ENCODE measurements at places on chromosomes 3 and 15. TPM values are rescaled to one million over a fixed set of nuclear protein-coding genes. Genes with fewer than 3 reads are reported as not detected.

GRCh38 chr15:48722764-48723661, 77.5 kb upstream of the FBN1 start:
- ATAC-seq = no peak

Gene MESP2
- total RNA-seq = not detected

- ATAC-seq = no peak
Measured at GRCh38 chr3:126436826-126437717, 38.6 kb downstream of the ZXDC start.

- no peak for ATAC-seq
Measured at GRCh38 chr3:170507063-170507462, 78.8 kb downstream of the SLC7A14 start.

Gene GXYLT2
- 7.7 TPM for total RNA-seq

DNA sequence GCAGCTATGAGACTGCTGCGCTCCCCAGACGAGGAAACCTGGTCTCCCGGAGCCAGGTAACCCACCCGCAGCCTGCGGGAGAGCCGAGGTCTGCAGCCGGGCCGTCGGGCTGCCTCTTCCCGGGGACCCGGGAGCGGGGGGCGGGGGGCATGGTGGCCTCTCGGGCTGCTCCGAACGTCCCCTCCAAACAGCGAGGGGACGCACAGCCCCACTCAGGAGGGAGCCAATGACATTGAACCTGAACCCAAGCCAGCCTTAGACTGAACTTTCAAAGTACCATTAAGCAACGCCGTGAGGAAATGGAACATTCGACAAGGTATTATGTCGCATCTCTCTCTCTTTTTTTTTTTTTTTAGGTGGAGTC, 29.8 kb upstream of the ALDH1A3 start:
- no peak for ATAC-seq

Gene ZNF619
- 4.6 TPM for total RNA-seq

GRCh38 chr3:11711876-11712275, 68.2 kb upstream of the VGLL4 start:
- ATAC-seq = no peak

DNA sequence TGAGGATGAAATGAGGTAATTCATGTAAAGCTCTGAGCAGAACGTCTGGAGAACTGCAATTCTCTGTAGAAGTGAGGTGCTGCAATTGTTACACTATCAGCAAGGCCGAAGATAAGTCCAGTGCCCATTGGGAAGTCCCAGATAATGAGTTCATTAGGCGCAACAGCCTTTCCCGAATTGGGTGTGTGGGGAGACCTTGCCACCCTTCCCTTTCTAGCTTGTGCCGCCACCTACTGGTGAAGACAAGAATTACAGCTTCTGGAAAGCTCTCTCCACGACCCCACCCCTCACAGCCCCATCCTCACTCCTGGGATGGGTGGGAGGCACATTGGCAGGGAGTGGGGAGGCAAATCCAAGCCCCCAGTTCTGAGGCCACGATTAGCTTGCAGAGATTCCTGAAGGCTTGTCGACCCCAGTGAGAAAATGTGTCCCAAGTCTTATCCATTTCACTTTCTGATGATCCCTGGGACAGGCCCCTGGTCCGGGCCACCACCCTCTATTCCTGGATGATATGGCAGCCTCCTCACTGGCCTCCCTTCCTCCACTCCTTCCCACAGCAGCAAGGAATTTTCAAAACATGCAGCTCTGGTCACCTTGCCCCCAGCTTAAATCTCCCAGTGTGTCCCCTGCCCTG, 36.4 kb downstream of the FAM3D start:
- ATAC-seq = peak; percentile 62

DNA sequence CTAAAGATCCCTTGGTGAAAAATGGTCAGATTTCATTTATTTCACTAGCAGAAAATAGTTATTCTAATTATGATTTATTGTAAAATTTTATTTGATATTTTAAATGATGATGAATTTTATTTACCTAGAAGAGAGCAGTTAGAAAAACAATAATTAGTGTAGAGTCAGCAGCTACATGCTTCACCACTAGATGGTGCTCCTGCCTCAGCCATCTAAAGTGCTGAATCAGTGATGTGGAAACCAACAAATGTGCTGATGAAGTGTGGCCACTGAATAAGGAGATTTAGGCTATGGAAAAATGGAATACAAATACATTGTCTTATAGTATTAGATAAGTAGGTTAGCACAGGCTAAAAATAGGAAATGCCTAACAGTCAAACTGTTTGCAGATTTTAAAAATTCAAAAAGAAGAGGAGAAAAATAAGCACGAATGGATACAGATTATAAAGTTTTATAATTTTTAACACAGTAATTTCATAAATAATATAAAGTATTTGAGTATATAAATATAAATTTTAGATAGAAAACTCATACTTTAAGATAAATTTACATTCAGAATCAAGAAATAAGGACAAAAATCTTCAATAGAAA, 109.8 kb downstream of the PPP2R3A start:
- peak; percentile 59 for ATAC-seq
